Ecto neural progenitor cell (in vitro differentiated cells): ENCODE measurements at places on chromosomes 13 and 19.

DNA sequence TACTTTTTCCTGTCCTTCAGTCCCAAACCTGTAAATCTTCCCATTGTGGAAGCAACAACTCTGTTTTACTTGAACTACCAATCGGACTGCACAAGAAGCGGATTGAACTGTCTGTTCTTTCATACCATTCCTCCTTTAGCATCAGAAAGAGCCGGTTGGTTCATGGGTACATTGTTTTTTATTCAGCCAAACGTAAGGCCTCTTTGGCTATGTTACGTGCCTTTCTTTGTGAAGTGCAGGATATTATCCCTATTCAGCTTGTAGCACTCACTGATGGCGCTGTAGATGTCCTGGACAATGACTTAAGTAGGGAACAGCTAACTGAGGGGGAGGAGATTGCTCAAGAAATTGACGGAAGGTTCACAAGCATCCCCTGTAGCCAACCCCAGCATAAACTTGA lies 60.3 kb downstream of the ARHGAP35 start:
- DNase-seq = no peak

DNA sequence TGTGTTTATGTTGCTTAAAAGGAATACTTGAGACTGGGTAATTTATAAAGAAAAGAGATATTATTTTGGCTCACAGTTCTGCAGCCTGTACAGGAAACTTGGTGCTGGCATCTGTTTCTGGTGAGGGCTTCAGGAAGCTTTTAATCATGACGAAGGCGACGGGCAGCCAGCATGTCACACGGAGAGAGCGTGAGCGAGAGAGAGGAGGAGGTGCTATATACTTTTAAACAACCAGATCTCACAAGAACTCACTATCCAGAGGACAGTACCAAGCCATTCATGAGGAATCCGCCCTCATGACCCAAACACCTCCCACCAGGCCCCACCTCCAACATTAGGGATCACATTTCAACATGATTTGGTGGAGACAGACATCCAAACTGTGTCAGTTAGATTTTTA lies 163.4 kb upstream of the TSC22D1 start:
- DNase-seq = no peak

GRCh38 chr19:35352448-35353304 lies 5.0 kb downstream of the FFAR1 start:
- peak; percentile 80 for DNase-seq

GRCh38 chr13:34223984-34224383 lies 406.0 kb downstream of the RFC3 start:
- no peak for DNase-seq

GRCh38 chr13:110405597-110406450 lies 98.7 kb downstream of the COL4A2 start:
- DNase-seq = peak; percentile 30

GRCh38 chr19:49201042-49201441 lies 43.5 kb downstream of the TRPM4 start:
- DNase-seq = no peak

DNA sequence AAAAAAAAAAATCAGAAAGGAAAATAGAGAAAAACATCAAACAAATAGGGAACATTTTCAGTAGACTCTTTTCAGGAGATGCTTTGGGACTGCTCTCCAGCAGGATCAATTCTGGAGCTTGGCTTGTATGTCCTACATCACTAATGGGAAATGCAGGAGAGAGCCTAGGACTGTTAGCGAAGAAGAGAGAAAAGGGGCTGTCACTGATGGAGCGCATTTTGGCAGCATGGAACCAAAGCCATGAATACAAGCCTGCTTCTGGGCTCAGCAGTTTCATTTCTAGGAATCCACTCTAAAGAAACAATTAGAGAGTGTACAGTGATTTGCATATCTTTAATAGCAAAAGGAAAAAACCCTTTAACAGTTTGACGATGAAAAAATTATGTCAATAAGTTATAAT lies 203.9 kb downstream of the NUFIP1 start:
- no peak for DNase-seq

DNA sequence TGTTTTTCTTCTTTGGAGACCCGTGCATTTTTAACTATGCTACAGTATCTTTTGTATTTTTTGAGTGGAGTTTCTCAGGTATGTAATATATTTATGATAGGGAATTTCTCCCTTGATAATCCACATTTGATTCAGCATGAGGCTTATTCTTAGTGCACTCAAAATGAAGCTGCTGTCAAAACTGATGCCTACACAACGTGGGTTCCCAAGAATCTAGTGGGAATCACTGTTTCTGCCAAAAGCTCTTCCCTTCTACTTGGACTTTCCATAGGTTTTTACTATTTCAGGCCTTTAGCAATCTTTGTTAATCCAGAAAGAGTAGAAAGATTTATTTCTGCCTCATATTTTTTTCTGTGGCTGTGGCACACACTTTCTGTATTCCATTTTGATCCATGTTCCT lies 1003.7 kb downstream of the SLITRK5 start:
- no peak for DNase-seq

DNA sequence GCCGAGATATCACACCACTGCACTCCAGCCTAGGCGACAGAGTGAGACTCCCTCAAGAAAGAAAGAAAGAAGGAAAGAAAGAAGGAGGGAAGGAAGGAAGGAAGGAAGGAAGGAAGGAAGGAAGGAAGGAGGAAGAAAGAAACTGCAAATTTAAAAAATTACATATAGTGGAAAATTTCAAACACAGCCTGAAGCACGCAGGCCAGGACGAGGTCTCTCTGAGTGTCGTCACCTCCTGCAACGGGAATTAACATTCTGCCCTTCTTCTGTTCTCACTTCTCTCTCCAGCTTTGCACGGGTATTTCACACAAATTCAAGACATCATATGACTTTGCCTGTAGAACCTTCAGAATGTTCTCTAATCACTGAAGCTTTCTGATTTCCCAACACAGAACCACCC lies 108.2 kb downstream of the GNG7 start:
- DNase-seq = no peak

DNA sequence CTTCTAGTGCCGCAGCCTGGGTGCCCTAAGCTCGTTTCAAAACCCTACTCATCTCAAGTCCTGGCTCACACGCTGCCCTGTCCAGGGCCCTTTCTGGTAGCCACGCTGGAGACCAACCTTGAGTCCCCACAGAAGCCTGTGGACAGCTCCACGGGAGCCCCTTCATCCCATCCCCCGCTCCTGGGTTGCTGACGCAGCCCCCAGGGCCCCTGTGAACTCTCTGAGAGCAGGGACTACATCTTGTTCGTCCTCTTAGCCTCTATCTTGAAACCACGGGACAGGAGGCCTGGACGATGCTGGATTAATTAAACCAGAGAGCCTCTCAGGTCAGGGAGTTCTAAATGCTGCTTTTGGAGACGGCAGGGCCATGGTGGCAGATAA lies 7.4 kb downstream of the MLLT1 start:
- no peak for DNase-seq

- peak; percentile 90 for DNase-seq
Measured at GRCh38 chr19:14472202-14472938, 2.8 kb downstream of the PTGER1 start.

DNA sequence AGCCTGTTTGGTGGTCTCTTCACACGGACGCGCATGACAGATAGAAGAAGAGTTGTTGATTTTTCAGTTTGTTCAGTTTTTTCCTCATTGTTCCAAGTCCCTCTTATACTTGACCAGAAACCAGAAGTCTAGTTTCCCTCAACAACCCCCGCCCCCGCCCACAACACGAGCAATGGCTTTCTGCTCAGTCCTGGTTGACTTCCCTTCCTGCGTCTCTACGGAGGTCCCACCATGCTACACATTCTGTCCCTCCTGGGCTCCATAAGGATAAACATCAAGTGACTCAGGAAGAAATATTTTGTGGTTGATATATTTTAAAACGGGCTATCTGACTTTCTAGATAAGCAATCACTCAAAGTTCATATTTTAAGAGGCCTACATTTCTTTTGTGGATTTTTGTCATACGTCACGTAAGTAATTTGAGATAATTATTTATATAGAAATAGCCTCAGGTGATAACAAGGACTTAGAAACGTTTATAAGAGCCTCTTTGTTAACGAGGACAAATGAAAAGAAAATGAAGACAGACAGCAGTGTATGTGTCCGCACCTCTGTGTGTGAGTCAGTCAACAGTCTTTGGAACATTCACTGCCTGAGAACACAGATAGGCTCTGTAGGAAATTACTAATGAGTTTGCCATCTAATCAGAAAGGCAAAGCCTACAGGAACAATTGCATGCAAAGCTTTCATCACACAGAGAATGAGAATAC lies 214.4 kb downstream of the RAP2A start:
- DNase-seq = no peak

GRCh38 chr13:65555962-65556361 lies 1674.2 kb downstream of the PCDH9 start:
- DNase-seq = no peak

- no peak for DNase-seq
Measured at GRCh38 chr19:53936029-53936428, 26.7 kb upstream of the CACNG8 start.

DNA sequence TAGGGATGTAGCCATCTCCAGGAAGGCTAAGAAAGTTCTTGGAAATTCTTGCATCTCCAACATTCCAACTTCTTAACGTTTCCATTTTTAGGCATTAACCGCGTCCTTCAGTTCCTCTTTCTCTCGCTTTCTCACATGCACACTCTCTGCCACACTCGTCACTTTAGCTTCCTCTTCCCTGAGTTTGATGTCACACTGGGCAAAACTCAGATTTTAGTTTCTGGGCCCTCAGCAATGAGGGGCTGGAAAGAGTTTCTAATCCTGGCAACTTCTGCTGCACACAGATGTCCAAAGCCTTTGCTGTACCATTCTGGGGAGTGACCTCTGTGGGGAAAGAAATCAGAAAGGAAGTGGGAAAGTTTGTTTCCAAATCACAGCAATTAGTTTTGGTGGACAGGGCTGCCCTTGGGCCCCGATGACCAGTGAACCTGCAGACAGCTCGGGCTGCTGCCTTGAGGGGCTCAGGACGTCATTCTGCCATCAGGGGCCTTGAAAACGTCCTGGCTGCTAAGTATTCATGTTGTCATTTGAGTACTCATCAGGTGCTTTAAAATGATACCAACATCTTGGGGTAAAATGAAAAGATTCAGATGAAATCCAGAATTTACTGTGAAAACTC lies 89.3 kb downstream of the KL start:
- no peak for DNase-seq

DNA sequence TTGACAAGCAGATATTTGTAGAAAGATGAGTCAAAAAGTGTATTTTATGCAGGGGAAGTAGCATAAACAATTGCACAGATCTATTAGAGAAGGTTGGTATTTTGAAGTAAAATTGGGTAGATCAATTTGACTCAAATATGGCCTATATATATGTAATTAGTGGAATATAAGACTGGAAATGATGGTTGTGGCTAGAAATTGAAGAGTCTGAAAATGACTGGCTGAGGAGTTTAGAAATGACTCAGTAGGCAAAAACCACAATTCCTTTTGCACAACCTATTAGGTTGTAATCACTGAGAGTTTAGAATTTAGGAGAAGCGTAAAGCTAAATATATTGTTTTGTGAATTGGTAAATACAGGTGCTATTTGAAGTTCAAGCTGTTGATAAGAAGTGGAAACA lies 622.6 kb upstream of the PCDH20 start:
- DNase-seq = no peak

DNA sequence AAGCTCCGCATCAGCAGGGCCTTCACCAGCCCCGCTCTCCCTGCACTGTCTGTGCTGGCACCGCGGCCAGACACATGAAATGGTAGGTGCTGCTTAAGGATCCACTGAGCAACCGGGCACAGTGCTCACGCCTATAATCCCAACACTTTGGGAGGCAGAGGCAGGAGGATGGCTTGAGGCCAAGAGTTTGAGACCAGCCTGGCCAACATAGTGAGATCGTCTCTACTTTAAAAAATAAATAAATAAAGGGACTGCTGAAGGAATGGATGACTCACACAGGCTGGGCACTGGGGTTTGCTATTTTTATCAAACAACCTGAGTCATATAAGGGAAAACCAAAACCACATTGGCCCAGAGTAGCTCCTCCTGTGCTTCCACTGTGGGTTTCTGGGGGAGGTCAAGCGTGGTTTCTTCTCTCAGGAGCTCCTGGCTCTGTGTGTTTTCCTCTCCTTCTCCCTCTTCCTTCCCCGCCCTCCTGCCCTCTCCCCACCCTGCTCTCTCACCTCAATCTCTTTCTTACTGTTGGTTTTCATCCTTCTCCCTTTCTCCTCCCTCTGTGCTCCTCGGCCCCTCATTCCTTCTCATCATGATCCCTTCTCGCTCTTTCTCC lies 21.3 kb downstream of the VRK3 start:
- no peak for DNase-seq

GRCh38 chr19:15550929-15551292 lies 42.6 kb downstream of the CYP4F22 start:
- DNase-seq = no peak

GRCh38 chr13:24075137-24075975 lies 85.2 kb upstream of the SPATA13 start:
- DNase-seq = no peak

DNA sequence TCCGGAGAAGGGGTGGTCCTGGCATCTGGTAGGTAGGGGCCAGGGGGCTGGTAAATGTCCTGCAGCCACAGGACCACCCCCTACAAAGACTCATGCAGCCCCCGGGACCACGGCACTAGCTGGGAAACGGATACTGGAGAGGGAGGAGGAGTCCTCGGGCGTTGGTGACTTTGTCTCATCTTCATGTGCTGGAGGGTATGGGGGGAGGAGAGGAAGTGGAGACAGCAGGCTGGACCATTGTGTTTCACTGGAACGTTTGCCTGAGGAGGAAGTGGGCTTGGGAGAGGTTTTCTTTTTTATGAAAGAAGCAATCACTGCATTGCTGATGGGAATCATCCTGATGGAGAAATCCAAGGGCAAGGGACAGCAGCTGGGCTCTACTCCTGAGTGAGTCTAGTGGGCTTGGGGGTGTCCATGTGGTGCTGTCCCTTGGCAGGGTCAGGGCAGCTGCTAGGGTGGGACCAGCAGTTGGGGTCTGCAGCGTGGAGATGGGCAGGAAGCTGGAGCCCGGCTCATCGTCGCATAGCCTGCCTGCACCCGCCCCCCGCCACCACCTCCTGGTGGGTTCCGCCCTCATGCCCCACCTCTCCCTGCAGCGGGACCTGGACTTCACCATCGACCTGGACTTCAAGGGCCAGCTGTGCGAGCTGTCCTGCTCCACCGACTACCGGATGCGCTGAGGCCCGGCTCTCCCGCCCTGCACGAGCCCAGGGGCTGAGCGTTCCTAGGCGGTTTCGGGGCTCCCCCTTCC lies 1.7 kb upstream of the ADM5 start:
- DNase-seq = no peak

DNA sequence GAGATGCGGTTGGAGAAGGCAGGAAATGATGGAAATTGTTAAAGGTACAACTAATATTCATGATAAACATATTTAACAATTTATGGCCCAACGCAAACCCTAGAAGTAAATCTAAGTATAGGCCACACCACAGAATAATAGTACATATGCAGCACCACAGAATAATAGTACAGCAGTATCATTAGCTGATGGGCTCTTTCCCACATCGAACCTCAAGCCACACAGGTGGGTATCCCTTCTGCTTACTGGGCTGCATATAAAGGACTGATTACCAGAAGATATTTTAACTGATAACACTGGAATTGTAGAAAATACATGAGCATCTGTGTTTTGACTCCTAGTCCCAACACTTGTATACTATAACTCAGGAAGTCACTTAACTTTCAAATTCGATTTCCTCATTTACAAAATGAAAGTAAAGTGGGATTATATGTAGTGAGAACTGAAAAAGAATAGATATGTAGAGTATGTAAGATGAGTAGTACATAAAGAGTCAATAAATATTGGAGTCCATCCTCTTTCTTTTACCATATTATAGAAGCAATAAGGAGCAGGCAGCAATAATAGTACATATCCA lies 91.5 kb downstream of the TSC22D1 start:
- no peak for DNase-seq

GRCh38 chr19:15701757-15702533 lies 25.9 kb upstream of the OR10H2 start:
- DNase-seq = no peak

- no peak for DNase-seq
Measured at GRCh38 chr13:26007261-26008125, 44.3 kb downstream of the SHISA2 start.
